ENCODE measurements at places on chromosomes 4 and X.

DNA sequence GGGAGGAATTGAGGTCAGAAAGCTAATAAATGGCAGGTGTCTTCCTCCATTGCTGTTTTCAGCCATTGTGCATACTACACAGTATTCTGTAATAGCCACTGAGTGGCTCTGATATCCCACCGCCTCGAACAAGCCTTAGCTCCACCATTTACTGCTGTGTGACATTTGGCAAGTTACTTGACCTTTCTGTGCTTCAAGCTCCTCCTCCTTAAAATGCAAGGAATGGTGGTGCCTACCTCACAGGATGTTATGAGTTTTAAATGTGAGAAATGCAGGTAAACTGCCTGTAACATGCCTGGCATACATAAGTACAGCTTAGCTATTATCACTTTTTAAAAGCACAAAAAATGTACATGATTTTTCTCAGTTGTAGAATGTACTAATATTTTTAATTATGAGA lies 421.0 kb downstream of the MAPK10 start:
- DNase-seq: no peak

DNA sequence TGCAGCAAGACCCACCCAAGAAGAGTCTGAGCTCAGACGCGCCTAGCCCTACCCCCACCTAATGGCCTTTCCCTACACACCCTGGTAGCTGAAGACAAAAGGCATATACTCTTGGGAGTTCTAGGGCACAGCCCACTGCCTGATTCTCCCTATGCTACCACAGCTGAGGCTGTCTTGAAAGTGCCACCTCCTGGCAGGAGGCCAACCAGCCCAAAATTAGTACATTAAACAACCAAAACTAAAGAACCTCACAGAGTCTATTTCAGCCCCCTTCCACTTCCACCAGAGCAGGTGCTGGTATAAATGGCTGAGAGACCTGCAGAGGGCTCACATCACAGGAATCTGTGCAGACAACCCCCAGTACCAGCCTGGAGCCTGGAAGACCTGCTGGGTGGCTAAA lies 119.1 kb downstream of the HMGN5 start:
- no peak for DNase-seq

- DNase-seq: no peak
These were observed 202.6 kb downstream of the SPOCK3 start for GRCh38 chr4:167031534-167032156.

- DNase-seq: no peak
These were observed 11.3 kb downstream of the LAMP2 start for GRCh38 chrX:120457766-120458180.

GRCh38 chrX:38437093-38437492 lies 84.7 kb downstream of the OTC start:
- no peak for DNase-seq

All from activated CD4-positive, alpha-beta T cell treated with anti-CD3 and anti-CD28 coated beads for 1 hour (primary cell).